ENCODE measurements at places on chromosomes 12 and 14.

GRCh38 chr14:104467236-104467635 lies 112.3 kb upstream of the C14orf180 start:
- DNase-seq: no peak

DNA sequence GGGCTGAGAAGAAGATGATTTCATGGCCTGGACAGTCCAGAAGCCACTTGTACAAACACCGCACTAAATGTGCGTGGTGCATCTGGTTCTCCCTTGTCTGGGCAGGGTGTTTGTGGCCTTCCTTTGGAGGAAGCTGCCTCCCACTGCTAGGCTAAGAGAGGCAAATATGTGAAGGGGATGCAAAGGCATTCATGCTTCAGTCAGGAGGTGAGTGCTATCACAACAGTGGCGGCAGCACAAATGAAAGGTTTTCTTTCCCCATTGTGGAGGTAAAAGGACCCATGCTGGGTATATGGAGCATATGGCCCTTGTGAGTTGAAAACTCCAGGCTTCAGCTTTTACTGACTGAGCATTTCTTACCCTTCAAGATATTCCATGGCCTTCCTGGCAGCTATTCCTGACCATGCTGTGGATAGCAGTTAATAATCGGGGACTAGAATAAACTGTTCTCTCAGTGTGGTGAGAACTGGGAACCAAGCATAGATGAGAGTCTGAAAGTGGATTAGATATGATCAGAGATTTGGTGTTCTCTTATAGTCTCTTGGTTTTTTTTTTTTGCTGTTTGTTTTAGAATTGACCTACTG lies 69.9 kb downstream of the MYRFL start:
- no peak for DNase-seq

- no peak for DNase-seq
These were observed 13.3 kb downstream of the PPP2R5C start for GRCh38 chr14:101774814-101775213.

DNA sequence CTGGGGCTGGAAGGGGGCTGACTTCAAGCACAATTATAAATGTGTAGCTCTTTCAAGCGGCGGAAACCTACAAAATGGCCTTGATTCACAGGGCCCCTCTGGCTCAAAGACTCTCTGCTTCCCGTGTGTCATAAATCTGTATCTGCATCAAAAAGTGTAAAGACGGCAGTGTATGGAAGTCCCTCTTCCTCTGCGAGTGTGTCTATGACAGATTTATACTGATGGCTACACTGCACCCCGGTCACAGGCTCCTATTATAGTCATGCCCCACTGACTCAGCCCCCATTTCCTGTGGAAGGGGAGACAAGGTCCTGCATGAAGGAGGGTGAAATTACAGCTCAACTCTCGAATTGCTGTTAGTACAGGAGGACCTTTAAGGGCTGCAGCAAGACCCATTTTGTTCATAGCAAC lies 68.6 kb downstream of the HMGA2 start:
- DNase-seq: no peak

- DNase-seq: peak; percentile 63
These were observed 182.2 kb upstream of the GRIP1 start for GRCh38 chr12:66860752-66861750.

DNA sequence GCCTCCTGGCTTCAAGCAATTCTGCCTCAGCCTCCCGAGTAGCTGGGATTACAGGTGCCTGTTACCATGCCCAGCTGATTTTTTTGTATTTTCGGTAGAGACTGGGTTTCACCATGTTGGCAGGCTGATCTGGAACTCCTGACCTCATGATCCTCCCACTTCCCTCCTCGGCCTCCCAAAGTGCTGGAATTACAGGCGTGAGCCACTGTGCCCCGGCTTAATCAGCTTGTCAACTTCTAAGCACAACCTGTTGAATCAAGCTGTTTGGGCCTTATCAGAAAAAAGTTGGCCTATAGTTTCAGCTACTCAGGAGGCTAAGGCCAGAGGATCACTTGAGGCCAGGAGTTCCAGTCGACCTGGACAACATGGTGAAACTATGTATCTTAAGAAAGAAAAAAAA lies 7.9 kb downstream of the MARK3 start:
- DNase-seq: no peak

GRCh38 chr12:94191023-94191422 lies 42.6 kb downstream of the PLXNC1 start:
- no peak for DNase-seq

- DNase-seq: no peak
These were observed 13.7 kb downstream of the CHFR start for GRCh38 chr12:132873724-132874123.

GRCh38 chr12:124689631-124690030 lies 122.2 kb upstream of the NCOR2 start:
- no peak for DNase-seq

Measured in stimulated activated CD4-positive, alpha-beta T cell treated with anti-CD3 and anti-CD28 coated beads, Interleukin-4, amount 100 ng/mL, for 1 hour (primary cell).